ENCODE measurements at places on chromosomes 3 and 15.

DNA sequence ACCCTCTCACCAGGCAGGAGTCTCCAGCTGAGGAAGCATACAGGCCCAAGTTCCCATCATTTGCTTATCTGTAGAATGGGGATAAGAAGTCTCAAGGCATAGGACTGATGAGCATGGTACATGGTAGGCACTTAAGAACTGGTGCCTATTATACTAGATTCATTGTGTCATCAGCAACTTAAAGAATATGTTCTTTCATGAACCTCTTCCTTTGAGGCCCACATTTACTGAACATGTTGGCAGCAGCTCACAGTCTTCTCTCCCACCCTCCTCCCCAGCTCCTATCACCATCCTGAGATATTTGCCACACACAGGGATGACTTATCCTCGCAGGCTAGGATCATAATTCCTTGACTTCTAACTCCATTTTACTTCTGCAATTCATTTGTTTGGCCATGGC lies 142.5 kb downstream of the PDE8A start:
- no peak for DNase-seq

- peak; percentile 13 for DNase-seq
These were observed 11.9 kb downstream of the ARID3B start for GRCh38 chr15:74552773-74553441.

DNA sequence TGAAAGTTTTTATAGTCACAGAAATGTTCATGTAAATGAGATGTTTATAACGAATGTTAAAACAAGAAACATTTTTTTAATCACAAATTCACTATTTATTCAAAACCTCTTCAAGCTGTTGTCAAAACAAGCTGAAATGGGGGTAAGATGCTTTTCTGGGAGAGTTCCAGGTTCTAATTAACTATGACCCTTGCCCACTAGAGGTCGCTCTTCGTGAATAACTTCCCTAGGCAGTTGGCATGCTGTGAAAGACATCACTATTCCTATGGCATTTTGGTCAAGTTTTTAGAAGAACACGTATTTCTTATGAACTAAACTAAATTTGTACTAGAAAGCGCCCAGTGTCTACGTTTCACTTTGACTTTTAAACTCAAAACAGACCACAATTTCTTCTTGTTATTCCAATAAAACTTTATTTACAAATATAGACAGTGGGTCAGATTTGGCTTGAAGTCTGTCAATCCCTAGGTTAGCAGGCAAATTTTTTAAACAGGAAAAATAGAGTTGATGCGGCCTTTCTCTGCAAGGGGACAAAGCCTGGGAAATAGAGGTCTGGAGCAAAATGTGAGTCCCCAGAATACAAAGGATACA lies 62.8 kb upstream of the CMTM8 start:
- peak; percentile 71 for DNase-seq

DNA sequence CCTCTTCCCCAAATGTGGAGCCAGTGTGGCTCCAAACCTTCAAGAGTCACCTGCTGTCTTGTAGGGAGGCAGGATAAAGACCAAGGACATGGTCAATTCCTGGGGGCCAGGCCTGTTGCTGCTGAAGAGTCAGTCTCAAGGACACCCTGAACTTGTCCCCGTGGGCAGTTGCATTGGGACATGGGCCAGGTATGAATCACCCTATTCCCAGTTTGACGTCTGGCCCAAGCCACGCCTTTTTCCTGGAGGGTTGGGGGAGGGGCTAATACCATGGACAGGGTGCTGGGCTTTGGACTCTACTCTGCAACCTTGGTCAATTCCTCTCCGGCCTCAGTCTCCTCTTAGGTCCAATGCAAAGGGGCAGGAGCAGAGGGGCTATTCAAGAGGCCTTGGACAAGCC lies 10.4 kb downstream of the ATP2B2 start:
- no peak for DNase-seq

DNA sequence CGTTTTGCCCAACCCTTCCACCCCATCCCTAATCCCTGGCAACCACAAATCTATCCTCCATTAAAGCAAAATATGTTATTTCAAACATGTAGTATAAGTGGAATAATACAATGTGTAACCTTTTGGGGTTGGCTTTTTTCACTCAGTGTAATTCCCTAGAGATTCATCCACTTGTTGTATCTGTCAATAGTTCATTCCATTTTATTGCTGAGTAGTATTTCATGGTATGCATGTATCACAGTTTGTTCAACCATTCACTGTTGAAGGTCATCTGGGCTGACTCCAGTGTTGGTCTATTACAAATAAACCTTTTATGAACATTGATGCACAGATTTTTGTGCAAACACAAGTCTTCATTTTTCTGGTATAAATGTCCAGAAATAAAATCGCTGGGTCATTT lies 38.8 kb downstream of the BSN start:
- no peak for DNase-seq

- DNase-seq, result no peak
These were observed 50.1 kb downstream of the TYRO3 start for GRCh38 chr15:41609123-41609522.

DNA sequence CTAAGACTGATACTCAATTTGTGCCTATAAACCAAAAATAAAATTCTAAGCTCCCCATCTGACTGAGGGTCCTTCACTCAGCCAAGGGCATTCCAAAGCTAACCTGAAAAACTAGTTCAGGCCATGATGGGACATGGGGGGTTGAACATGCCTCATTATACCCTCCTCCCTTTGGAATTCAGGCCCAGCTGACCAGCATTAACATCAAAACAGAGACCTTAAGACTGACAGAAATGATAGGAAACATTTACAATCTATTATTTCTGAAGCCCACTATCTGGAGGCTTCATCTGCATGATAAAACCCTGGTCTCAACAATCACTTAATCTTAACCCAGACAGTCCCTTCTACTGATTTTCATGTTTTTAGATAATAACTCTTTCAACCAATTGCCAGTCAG lies 140.4 kb downstream of the ANO10 start:
- DNase-seq, result no peak

- DNase-seq, result no peak
These were observed 388 bp downstream of the DAPK2 start for GRCh38 chr15:64045774-64046420.

GRCh38 chr15:71290002-71290401 lies 174.7 kb downstream of the THSD4 start:
- DNase-seq, result no peak

GRCh38 chr3:5012367-5012766 lies 33.1 kb downstream of the BHLHE40 start:
- DNase-seq, result peak; percentile 54

DNA sequence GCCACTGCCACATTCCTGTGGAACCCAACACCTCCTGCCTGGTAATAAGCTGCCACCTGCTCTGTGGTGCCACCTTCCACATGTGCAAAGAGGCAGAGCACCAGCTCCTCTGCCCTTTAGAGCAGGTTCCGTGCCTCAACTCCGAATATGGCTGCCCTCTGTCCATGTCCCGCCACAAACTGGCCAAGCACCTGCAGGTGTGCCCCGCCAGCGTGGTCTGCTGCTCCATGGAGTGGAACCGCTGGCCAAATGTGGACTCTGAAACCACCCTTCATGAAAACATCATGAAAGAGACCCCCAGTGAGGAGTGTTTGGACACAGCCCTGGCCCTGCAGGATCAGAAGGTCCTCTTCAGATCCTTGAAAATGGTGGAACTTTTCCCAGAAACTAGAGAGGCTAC lies 28.3 kb downstream of the FBXO40 start:
- no peak for DNase-seq

- DNase-seq, result peak; percentile 27
These were observed 2.9 kb downstream of the XPC start for GRCh38 chr3:14175383-14176037.

GRCh38 chr3:19216669-19217337 lies 68.5 kb downstream of the KCNH8 start:
- DNase-seq, result no peak

GRCh38 chr3:177378168-177378567 lies 180.9 kb upstream of the TBL1XR1 start:
- DNase-seq, result no peak

Measured in inflammatory macrophage treated with lipopolysaccharide for 4 hours (primary cell).